ENCODE measurements at places on chromosomes 1 and 21. TPM values are rescaled to one million over a fixed set of nuclear protein-coding genes. Genes with fewer than 3 reads are reported as not detected.

The FCRL2 gene
- not detected for total RNA-seq

The AGMAT gene
- total RNA-seq: 0.58 TPM

The F11R gene
- total RNA-seq: 55.5 TPM

The NFIA gene
- 111 TPM for total RNA-seq

The COL24A1 gene
- total RNA-seq: 0.32 TPM

The VANGL2 gene
- 1.7 TPM for total RNA-seq

The CLCA4 gene
- not detected for total RNA-seq

The PDE4DIP gene
- 126 TPM for total RNA-seq

The SLC45A1 gene
- 2.0 TPM for total RNA-seq

The NR1I3 gene
- total RNA-seq: not detected

The KCNQ4 gene
- 1.4 TPM for total RNA-seq

The SPRR1B gene
- total RNA-seq: not detected

The SOAT1 gene
- 59.2 TPM for total RNA-seq

The TP73 gene
- not detected for total RNA-seq

The C2CD4D gene
- total RNA-seq: not detected

The ANKRD65 gene
- 4.1 TPM for total RNA-seq

The PHLDA3 gene
- total RNA-seq: 358 TPM

The MCOLN3 gene
- 3.8 TPM for total RNA-seq

The PERM1 gene
- not detected for total RNA-seq

The TMEM82 gene
- not detected for total RNA-seq

The TTC22 gene
- total RNA-seq: not detected

The KCNJ6 gene
- total RNA-seq: not detected

The STMN1 gene
- total RNA-seq: 39.3 TPM

The SLC1A7 gene
- 0.42 TPM for total RNA-seq

The CYB5RL gene
- total RNA-seq: 5.2 TPM

The PLEKHN1 gene
- total RNA-seq: 0.39 TPM

Data from mesenteric fat pad (tissue), 1 donor.